ENCODE measurements at places on chromosomes 2 and 18. TPM values are rescaled to one million over a fixed set of nuclear protein-coding genes. Genes with fewer than 3 reads are reported as not detected.

Gene CNOT11
- total RNA-seq: 45.7 TPM

Gene ACMSD
- 44.0 TPM for total RNA-seq

Gene RTKN
- total RNA-seq: 76.4 TPM

Gene UGT1A8
- total RNA-seq: not detected

Gene DSC3
- not detected for total RNA-seq

- DNase-seq: no peak
Observed at GRCh38 chr2:171864357-171864985, 29.6 kb downstream of the SLC25A12 start.

- no peak for DNase-seq
Observed at GRCh38 chr2:81225756-81226155, 921.2 kb upstream of the LRRTM1 start.

DNA sequence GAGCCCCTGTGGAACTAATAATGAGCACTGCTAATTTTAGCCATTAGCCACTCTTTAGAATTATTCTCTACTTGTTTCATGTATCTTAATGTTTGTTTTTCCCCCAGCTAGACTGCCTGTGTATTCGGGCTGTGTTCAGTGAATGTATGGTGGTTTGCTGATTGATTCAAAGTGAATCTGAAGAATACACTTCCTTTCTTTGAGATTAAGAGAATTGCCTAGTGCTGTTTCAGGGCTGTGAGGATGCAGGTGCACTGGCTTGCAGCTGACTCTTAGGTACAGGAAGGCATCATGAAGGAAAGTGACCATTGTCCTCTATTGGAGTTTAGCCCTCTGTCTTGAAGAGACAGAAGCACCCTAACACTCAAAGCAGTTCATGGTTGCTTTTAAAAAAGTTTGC, 138.7 kb downstream of the CERS6 start:
- no peak for DNase-seq

DNA sequence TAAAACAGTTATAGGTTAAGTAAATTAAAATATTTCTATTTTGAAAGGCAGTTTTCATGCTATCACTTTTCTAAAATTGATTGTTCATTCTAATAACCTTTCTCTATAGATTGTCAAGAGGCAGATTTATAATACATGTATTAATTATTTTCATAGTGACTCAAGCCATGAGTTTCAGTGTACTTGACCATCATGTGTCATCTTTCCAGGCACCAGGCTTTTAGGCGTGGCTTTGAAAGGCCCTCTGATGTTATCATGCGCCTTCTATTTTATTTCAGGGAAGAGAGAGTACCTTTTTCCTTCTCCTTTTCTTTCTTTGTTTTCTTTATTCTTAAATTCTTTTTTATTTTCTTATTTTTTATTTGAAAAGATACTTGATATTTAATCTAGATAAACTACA, 128.3 kb upstream of the ETAA1 start:
- no peak for DNase-seq

- no peak for DNase-seq
Observed at GRCh38 chr2:201872591-201872990, 66.3 kb downstream of the CDK15 start.

- no peak for DNase-seq
Observed at GRCh38 chr18:25075783-25076182, 276.2 kb downstream of the ZNF521 start.

GRCh38 chr2:30820381-30821055, 13.3 kb upstream of the CAPN13 start:
- DNase-seq: no peak

DNA sequence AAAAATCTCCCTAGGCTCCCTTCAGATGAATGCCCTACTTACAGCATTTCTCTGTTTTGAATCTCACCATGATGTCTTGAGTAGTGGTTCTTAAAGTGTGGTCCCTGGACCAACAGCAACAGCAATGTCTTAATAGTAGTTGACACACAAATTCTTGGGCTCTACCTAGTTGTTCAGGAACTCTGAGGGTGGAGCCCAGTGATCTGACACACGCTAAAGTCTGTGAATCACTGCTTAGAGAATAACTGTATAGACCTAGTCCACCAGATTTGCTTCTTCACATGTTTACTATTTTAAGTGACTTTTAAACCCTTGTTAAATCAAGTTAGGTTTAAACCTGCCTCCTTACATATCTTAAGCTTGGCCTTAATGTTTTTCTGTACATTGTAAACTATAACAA, 47.6 kb upstream of the ARHGAP15 start:
- DNase-seq: no peak

GRCh38 chr2:125310657-125311364, 1285.7 kb downstream of the CNTNAP5 start:
- DNase-seq: no peak

- no peak for DNase-seq
Observed at GRCh38 chr2:122028371-122029100, 273.1 kb downstream of the TSN start.

GRCh38 chr2:240205772-240206171, 65.3 kb upstream of the OTOS start:
- DNase-seq: no peak

- DNase-seq: no peak
Observed at GRCh38 chr2:44531289-44531688, 169.5 kb downstream of the CAMKMT start.

GRCh38 chr2:45394842-45395241, 216.2 kb downstream of the SRBD1 start:
- peak; percentile 55 for DNase-seq

DNA sequence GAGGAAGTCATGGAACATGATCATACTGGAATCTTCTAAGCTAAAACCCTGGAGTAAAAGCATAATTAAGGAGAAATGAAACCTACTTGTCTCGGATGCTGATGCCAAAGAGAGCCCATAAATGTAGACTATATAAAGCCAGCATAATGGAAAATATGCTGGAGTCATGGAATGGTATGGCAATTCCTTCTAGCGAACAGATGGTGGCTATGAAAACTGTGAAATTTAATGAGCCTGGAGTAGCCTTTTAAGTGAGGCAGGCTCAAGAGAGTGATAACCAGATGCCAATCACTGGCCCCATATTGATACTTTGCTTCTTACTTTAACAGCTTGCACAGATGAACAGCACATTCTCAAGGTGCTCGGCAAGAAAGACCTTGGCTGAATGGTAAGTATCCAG, 206.3 kb downstream of the PID1 start:
- DNase-seq: no peak

- no peak for DNase-seq
Observed at GRCh38 chr2:62099050-62099449, 96.9 kb upstream of the B3GNT2 start.

DNA sequence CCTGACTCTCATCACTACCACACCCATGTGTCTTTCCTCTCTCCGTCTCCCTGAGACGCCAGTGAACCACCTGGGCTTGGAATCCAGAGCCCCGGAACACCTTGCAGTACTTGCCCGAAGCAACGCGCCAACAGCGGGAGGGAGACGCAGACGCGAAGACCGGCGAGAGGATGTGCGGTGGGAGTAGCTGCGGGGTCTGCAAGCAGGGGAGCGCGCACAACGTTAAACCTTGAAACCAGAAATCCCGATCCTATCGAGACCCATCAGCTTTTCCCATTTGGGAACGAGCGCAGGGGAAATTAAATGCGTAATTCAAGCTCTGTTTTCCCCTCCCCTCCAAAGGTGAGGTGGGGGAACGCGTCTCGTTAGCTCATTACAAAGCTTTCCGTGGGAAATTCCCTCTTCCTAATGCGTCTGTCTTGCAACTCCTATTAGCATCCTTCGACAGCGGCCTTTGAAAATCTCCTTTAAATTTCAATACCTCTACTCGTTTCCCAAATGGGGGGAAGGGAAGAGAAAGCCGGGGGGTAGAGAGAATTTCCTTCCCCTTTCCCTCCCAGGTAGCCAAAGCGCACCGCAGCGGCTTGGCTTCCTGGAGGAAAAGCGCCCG, 421 bp upstream of the CNTNAP5 start:
- DNase-seq: peak; percentile 21

DNA sequence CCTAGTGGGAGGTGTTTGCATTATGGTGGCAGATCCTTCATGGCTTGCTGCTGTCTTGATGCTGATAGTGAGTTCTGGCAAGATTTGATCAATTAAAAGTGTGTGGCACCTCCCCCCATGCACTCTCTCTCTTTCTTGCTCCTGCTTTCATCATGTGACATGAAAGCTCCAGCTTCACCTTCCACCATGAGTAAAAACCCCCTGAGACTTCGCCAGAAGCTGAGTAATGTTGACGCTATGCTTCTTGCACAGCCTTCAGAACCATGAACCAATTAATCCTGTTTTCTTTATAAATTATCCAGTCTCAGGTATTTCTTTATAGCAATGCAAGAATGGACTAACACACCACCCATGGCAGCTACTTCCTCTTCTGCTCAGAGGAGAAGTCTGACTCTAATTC, 2181.4 kb upstream of the PIK3C3 start:
- DNase-seq: no peak

DNA sequence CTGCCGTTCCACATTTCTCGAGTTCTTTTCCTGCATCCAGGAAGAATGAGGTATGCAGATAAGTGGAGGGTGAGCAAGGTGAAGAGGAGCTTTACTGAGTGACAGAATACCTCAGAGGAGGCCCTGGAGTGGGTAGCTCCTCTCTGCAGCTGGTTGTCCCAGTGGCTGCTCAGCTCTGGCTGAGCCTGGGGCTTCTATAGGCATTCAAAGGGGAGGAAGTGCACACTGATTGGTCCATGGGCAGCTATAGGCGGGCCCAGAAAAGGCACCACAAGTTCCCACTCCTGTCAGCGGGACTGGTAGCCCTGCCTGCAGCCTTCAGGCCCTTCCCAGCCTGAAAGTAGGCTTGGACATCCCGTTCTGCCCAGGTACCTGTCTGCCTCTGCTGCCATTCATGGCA, 94.7 kb downstream of the DOK6 start:
- peak; percentile 47 for DNase-seq

- no peak for DNase-seq
Observed at GRCh38 chr2:169823996-169824372, 721 bp downstream of the METTL5 start.

DNA sequence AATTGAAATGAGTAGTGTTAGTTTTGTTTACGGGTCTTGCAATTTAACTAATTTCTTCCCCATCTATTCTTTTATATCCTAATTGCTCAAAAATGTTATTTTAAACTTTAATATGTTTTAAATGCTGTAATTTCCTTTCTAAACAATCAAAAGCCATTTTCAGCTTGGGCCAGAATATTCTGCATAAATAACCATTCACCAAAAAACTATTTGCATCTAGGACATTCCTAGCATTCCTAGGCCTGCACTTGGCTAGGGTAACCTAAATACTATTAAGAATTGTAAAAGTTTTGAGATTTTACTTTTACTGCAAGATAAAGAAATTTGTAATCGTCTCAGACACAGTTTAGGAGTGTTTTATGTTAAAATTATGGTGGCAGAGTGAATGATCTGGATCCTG, 7.8 kb upstream of the ETAA1 start:
- DNase-seq: no peak
